Calu3 (cell line): ENCODE measurements at places on chromosomes 7 and 10. TPM values are rescaled to one million over a fixed set of nuclear protein-coding genes. Genes with fewer than 3 reads are reported as not detected.

The EPHB6 gene
- total RNA-seq = 3.0 and 3.1 TPM in 2 replicates

GRCh38 chr10:49550563-49550962 is 11.6 kb upstream of the ERCC6 start:
- peak; percentile 24 for DNase-seq
- no peak overlapping the region for H3K4me3 ChIP-seq
- H3K36me3 ChIP-seq = no peaks in the 10 kb centered on the region
- H3K27me3 ChIP-seq = no peaks in the 10 kb centered on the region
- peak overlapping the region; percentile 25 for H3K27ac ChIP-seq
- H3K4me1 ChIP-seq = peaks cover 18% of the 10 kb centered on the region

DNA sequence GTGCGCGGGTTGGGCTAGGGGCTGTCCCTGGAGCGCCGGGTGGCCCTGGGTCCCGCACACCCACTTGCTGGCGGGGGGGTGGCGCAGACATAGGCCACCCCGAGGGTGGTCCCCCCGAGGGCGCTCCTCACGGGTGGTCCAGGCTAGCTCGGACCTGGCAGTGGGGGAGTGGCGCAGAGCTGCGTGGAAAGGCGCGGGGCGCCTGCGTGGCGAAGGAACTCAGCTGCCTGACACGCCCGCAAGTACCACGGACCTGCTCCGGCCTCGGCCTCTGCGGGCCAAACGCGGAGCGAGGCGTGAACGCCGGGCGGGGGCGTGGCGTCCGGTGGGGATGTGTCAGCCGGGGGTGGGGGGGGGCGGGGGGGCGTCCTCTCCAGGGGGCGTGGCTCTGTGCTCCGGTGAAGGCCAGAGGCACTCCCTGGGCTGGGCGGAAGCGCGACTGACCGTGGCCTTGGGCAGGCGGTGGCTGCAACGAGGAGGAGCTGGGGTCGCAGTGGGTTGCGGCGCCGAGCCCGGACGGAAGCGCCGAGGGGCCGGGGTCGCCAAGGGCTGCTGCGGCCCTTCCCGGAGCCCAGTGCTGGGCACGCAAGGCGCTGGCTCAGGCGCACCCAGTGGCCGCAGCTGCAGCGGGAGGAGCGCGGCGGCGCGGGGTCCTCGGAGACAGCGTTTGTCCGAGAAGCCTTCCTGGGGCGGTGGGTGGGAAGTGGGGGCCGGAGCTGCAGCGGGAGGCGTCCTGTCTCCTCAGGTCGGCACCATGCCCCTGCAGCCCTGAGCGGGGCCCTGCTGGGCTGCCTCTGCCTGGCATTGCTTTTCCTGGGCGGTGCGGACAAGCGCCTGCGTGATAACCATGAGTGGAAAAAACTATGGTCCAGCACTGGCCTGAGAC is 58.9 kb upstream of the NUPR2 start:
- H3K4me1 ChIP-seq = no peaks in the 10 kb centered on the region
- no peaks in the 10 kb centered on the region for H3K27me3 ChIP-seq
- no peak overlapping the region for H3K4me3 ChIP-seq
- H3K27ac ChIP-seq = no peak overlapping the region
- no peak for DNase-seq

GRCh38 chr10:101035916-101036702 is 5.1 kb downstream of the SFXN3 start:
- H3K4me1 ChIP-seq = peaks cover 16% of the 10 kb centered on the region
- H3K4me3 ChIP-seq = no peak overlapping the region
- DNase-seq = no peak
- H3K27me3 ChIP-seq = no peaks in the 10 kb centered on the region

GRCh38 chr7:93958216-93958615 is 36.7 kb downstream of the GNG11 start:
- H3K36me3 ChIP-seq = no peaks in the 10 kb centered on the region
- H3K27ac ChIP-seq = no peak overlapping the region
- DNase-seq = no peak

DNA sequence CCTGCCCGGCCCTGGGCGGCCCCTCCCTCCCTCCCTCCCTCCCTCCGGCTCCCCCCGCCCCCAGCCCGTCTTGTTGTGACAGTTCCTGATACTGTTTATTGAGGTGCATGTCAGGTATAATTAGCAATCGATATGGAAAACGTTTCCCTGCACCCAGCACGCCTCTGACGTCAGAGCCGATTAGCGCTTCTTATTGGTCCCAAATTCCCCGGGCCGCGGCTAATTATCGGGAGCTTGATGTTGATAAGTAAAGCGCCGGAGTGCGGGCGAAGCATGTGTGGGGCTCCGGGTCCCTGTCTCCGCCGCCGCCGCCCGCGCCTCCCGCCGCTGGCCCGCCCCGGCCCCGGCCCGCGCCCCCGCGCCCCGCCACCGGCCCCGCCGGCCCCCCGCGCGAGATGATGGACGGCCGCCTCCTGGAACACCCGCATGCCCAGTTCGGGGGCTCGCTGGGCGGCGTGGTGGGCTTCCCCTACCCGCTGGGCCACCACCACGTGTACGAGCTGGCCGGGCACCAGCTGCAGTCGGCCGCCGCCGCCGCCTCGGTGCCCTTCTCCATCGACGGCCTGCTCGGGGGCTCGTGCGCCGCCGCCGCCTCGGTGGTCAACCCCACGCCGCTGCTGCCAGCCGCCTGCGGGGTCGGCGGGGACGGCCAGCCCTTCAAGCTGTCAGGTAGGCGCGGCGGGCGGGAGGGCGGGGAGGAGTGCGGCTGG is at the start of gene UNCX:
TSS of gene UNCX (plus strand) at position 250 of the 710 bp plus-strand sequence. CDS start at position 396, 146 bp downstream.
- H3K4me3 ChIP-seq = no peak within 1 kb of the TSS
- H3K27ac ChIP-seq = no peak within 1 kb of the TSS
- no peak for DNase-seq
- H3K27me3 ChIP-seq = peaks cover 87% of the 10 kb centered on the region
- no peaks in the 10 kb centered on the region for H3K36me3 ChIP-seq
- H3K4me1 ChIP-seq = no peaks in the 10 kb centered on the region
